ENCODE measurements at places on chromosomes 12 and 14.

GRCh38 chr14:61761557-61761956 lies 663 bp upstream of the SNAPC1 start:
- DNase-seq, result no peak

DNA sequence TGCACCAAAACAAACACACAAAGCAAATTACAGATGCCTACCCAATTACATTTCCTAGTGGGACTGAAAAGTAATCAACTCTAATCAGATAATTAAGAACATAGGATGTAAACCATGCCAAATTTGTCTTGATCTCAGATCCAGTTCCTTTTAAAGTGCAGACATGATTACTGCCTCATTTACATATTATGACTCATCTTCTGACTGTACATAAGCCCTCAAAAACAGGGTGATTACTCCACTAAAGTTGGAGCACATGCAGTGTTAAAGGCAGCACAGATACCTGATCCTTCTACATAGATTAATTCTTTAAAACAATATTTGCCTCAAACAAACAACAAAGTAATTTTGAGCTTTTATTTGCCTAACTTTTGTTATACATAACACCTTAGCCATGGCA lies 337.2 kb downstream of the RPS29 start:
- DNase-seq, result peak; percentile 69

DNA sequence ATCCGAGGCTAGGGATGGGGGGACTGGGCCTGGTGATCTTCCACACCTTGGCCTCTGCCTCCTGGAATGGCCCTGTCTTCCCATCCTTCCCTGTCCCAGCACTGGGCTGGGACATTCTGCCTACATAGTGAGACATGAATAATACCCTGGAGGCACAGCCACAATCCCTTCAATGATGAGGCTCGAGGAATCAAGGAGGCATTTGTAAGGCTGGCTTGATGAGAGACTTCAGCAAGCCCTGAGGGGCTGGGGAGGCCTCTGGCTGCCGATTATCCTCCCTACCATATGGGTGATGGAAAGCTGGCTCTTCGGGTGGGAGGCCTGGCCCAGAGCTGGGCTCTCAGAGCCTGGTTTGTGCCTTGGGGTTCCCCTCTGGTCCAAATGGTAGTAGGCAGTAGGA lies 92.5 kb downstream of the CALM1 start:
- DNase-seq, result no peak

- DNase-seq, result no peak
Observed at GRCh38 chr12:128258866-128259555, 8.0 kb upstream of the TMEM132C start.

DNA sequence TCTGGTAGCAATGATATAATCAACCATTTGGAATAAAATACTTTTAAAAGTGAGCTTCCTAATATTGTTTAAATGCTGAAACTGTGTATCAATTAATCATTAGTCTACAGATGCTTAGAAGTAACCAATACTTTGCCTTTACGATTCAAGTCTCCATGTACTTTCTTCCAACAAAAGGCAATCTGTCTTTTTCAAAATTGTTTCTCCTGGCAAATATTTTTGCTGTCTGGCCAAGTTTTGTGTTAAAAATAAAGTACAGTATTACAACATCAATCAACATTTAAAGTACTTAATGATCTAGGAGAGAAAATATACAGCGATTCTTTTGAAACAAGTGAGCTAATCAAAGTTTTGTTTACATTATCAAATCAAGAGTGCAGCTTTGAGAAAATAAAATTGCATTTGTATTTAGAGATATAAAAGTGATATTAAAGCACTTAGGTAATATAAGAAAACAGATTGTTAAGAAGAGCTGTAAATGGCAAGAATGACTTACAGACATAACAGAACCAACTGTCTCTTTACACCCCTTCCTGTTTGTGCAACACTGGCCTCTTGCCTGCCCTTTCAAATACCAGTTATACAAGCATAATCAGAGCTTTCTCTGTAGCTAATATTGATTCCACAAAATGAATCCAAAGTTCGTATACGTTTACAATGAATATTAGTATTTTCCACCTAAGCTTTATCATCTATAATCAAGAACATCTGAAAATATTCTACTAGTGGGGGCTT lies 38.2 kb upstream of the FBLN5 start:
- peak; percentile 49 for DNase-seq

- DNase-seq, result no peak
Observed at GRCh38 chr14:99733211-99733539, 49.1 kb downstream of the CYP46A1 start.

DNA sequence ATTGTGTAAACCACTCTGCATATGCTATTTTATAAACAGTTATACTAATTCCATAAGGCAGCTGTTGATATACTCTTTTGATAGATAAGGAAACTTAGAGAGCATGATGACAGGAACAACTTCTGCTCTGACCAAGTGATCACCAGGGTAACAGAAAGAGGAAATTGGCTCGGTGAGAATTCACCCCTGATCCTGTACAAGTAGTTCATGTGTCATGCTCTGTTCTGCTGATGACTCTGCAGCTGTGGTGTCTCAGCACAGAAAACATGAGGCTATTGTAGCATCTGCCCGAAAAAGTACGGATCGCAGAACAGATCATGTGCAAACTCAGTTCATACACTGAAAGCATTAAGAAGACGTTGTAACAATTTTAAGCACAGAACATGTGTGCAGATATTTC lies 345.0 kb downstream of the LRIG3 start:
- DNase-seq, result peak; percentile 93

DNA sequence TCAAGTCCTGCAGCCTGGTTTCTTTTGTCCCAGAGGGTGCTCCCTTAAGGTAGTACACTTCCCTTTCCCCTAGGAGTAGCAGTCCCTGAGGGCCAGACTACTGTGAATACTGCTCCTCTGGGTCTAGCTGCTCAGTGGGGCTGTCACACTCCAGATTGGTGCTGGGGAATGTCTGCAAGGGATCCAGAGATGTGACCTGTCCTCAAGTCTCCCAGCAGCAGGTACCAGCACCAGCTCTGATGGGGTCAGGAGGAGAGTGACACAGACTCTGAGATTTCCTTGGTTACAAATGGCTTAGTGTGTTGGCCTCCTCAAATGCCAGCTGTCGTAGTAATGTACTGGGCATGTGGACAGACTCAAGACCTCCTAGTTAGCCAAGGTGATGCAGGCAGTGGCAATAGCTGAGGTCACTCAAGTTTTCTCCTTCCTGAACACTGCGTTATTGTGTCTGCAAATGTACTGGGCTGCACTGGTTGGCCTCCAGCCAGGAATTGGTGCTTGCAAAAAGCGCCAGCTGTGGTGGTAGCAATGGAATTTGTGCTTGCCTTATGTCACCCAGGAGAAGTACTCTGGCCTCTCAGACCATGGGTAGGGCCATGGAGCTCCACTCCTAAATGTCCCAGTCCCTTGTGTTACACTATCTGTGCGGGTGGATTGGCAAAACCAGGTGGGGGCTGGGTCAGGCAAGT lies 36.4 kb upstream of the AEBP2 start:
- no peak for DNase-seq

- no peak for DNase-seq
Observed at GRCh38 chr14:95008445-95009217, 148.7 kb downstream of the DICER1 start.

GRCh38 chr12:117452112-117452511 lies 90.7 kb upstream of the NOS1 start:
- no peak for DNase-seq

- no peak for DNase-seq
Observed at GRCh38 chr12:102281231-102281630, 83.6 kb upstream of the PMCH start.

GRCh38 chr14:77730976-77731497 lies 23.1 kb downstream of the SLIRP start:
- DNase-seq, result peak; percentile 55

DNA sequence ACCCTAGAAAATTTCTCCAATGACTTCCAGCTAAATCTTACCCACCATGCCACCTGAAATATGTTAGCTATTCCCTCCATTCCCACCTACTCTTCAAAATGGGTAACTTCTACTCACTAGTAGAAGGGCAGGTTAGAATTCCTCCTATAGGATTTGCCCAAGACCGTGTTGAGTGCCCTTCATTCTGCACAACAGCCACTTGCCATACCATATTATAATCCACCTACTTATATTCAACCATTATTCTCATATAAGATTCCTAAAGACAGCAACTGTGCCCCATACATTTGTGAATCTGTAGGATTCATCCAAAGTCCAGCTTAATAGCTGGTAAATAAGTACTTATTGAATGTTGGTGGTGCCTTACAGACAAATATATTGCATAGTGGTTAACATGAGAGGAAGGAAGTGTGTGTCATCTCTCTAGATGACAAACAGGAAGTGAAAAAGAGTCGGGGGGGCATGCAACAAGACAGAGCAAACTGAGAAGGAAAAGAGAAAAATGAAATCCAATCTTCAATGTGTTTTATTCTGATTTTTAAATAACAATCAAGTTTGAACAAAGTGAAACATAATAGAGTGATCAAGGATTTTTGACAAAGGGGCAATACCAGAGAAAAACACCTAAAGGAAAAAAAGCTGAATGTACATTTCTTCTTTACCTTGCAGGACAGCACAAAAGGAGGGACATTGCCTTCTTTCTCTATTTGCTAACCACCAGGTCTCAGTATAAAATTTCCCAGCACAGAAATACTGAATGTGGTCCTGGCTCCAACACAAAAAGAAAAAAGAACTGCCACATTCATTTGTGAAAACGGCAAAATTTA lies 389.3 kb upstream of the USP15 start:
- DNase-seq, result peak; percentile 4

GRCh38 chr12:12715459-12716150 lies 1.6 kb upstream of the CDKN1B start:
- DNase-seq, result no peak

DNA sequence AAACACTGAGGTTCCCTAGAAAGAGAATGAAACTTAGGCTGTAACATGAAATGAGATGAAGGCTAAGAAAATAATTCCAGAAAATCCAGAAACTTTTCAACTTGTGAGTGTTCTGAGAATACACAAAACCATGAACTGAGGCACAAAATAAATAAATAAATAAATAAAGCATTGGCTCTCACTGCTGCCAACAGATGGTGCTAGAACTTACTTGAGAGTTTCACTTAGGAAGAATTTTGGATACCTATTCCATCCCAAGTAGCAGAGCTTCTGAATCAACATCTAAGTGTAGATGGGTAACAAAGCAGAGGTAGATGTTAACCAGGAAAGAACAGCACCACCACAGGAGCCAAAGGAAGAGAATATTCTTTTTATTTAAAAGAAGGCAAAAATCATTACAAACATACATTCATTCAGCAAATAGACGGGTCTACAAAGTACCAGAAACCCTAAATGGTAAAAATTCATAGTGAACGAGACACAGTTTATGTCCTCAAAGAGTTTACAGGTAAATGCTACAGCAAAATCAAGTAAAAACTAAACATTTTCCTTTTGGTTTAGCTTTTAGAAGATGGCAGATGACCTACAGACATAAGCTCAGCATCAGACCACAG lies 16.7 kb downstream of the EPS8 start:
- peak; percentile 54 for DNase-seq

GRCh38 chr12:70628701-70629480 lies 8.3 kb downstream of the PTPRB start:
- DNase-seq, result no peak

- no peak for DNase-seq
Observed at GRCh38 chr14:56036353-56036752, 81.9 kb upstream of the PELI2 start.

GRCh38 chr12:27762757-27763156 lies 17.3 kb upstream of the KLHL42 start:
- DNase-seq, result no peak

DNA sequence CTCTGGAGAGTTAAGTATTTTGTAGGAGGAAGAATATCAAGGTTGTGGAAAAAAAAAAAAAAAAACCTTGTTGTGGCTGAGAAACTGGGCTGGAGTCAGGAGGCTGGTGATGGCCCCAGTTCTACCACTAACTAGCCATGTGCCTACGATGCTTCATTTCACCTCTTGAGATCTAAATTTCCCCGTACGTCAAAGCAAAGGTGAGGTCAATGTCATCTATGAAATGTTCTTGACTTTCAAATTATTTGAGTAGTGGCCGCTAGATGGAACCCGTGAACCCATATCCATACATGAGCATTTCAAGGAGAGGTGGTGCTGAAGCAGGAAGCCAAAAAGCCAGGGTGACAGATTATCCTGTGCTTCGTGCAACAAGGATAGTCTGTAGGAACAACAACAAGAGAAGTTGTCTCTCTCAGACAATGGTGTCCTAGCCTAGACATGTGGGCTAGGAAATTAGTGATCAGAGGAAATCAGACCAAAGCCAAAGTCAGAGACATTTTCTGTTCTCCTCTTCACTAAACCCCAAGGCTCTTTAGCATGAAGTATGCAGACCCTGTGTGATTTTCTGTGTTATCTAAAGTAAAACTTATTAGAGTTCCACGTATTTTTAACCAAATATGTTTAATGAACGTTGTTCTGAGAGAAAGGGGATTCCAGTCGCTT lies 95.5 kb upstream of the ETV6 start:
- DNase-seq, result peak; percentile 59

GRCh38 chr14:61077951-61078720 lies 97.1 kb downstream of the SLC38A6 start:
- peak; percentile 66 for DNase-seq

DNA sequence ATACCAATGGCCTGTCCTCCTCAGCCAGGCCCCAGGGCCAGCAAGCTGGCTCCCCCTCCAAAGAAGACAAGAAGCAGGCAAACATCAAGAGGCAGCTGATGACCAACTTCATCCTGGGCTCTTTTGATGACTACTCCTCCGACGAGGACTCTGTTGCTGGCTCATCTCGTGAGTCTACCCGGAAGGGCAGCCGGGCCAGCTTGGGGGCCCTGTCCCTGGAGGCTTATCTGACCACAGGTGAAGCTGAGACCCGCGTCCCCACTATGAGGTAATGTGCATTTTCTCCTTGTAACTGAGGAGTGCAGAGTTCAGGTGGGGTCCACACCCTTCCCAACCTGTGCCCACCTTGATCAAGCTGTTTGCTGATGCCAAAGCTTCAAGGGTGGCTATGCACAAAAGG lies 23.4 kb downstream of the ACACB start:
- DNase-seq, result no peak

DNA sequence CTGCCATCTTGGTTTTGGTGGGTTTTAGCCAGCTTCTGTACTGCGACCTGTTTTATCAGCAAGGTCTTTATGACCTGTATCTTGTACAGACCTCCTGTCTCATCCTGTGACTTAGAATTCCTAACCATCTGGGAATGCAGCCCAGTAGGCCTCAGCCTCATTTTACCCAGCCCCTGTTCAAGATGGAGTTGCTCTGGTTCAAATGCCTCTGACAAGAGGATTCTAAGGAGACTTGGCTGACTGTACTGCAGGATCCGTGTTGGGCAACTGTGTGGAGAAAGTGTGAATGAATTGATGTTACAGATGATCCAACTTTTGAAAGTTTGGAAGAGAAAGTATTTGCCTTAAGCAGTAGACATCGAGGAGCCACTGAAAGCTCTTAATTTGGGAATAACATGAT lies 91.0 kb downstream of the TTLL5 start:
- peak; percentile 5 for DNase-seq

Measured in fibroblast of mammary gland (primary cell).